ENCODE measurements at places on chromosomes 7 and 10.

GRCh38 chr10:64091897-64092296 lies 570.7 kb downstream of the REEP3 start:
- peak; percentile 52 for DNase-seq

DNA sequence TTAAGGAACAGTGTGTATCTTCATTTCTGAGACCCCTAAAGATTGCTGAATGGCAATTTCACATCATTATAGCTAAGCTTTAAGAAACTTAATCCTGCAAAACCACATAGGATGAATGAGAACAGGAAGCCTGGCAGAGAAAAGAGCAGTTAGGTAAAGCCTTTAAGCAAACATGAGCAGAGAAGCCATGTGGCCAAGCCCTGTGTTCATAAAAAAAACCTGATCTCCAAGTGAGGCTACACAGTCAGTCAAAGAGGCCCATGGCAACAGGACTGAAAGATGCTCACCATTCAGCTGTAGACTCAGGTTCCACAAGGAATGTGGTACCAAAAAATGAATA lies 9.3 kb downstream of the LIPA start:
- no peak for DNase-seq

GRCh38 chr10:27382176-27382575 lies 121.9 kb upstream of the RAB18 start:
- no peak for DNase-seq

- DNase-seq = no peak
Observed at GRCh38 chr7:157652954-157653826, 316.4 kb downstream of the DNAJB6 start.

GRCh38 chr10:14196113-14196512 lies 134.6 kb downstream of the FRMD4A start:
- DNase-seq = no peak

- peak; percentile 89 for DNase-seq
Observed at GRCh38 chr7:123727071-123727837, 21.5 kb downstream of the WASL start.

DNA sequence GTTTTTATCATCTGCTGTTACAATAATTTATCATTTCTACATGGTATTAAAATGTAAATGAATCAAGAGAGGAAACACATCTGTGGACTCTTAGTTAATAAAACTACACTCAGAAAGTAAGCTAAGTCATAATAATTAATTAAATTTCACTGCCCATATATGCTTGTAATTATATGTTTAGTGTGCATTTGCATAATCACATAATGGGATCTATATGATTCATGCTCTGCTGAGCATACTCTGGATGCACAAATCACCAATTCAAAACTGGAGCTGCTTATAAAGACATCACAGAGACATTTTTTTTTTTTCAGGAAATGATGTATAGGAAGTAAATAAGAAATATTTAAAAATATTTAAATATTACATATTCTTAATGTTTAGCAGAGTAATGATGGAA lies 151.6 kb upstream of the STEAP4 start:
- no peak for DNase-seq

- peak; percentile 92 for DNase-seq
Observed at GRCh38 chr10:62095181-62096122, 173.2 kb downstream of the RTKN2 start.

DNA sequence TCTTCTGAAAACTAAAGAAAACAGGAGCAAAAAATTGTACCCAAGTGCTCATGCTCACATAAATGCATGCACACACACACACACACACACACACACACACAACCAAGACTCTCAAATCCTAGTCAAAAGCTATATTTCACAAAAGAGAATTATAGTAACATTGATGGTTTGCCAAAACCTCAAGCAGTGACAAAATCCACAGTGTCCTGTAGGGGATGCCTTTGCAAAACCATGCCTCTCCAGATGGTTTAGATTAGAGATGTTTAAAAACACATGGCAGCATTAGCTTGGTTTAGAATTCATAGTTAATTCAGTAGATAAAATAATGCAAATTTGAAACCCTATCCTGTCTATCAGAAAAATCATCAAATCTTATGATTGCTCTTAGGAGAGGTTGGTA lies 232.2 kb downstream of the DYNC1I1 start:
- peak; percentile 88 for DNase-seq

DNA sequence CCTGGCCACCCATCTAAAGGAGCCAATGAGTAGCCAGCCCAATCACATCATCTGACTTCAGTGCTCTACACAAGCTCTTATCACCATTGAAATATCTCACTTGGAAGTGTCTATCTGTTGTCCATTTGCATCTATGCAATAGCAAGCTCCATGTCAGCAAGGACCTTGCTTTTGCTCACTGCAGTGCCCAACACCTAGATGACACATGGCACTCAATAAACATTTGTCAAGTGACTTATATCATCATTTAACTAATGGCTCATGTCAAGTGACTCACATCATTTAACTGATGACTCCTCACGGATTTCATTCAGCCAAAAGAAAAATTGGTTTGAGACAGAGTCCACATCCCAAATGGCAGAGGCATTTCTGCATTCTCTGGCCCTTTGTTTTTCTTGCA lies 92.9 kb upstream of the ADAM12 start:
- DNase-seq = no peak

DNA sequence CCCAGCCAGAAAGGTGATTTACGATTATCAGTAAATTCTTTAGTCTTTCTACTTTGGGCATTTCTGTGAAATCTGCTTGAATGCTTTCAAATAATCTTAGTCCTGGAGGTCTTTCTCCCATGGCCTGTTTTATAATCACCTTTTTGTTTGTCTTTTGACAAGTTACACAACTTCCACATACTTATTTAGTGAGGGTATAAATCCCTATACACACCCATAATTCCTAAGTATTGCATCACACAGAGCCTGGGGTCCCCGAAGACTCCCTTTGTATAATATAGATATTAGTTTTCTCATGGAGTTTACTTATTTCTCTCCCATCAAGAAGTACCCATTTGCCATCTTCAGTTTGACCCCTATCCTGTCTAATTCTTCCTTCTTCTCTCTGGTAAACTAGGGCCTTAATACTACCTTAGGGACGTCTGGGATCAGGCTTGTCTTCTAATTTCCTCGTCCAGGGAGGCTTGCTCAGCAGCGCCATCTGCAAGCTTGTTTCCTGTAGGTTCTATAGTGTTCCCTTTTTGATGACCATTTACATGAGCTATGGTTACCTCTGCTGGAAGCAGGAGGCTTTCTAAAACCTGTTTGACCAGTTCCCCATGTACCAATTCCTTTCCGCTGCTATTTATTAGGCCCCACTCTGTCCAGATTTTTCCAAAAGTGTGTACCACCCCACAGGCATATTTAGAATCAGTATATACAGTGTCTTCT lies 8.1 kb downstream of the DNAH11 start:
- no peak for DNase-seq

DNA sequence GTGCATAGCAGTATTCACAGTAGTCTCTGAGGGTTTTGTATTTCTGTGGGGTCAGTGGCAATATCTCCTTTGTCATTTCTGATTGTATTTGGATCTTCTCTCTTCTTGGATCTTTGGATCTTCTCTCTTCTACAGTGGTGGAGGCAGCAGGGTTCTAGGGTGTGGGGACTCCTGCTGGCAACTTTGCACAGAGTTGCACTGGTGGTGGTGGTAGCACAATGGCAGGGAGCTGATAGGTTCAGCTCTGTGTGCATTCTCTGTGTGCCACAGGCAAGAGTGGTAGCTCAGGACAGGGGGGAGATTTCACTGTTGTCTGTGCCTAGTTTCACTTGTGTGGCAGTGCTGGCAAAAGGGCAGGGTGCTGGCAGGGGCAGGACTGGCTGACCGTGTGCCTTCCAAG lies 35.1 kb upstream of the PRSS37 start:
- DNase-seq = no peak

DNA sequence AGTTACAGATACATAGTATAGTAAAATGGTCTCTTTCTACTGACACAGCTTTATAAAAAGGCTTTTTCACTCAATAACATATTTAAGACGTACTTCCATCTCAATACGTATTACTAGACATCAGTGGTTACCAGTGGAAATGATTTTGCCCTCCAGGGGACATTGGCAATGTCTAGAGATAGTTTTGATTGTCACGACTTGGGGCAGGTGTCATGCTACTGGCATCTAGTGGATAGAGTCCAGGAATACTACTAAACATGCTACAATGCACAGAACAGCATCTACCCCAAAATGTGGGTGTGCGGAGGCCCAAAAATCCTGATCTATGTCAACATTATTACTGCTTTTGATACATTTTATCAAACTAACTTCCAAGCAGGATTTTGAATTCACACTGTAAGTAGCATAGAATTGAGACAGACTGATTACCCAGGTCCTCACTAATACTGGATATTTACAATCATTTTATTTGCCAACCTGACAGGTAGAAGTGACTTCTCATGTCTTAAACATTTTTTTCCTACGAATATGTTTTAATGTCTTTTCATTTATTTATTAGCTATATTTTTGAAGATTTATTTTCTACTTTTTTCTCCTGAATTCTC lies 53.8 kb downstream of the HGF start:
- peak; percentile 41 for DNase-seq

- DNase-seq = no peak
Observed at GRCh38 chr7:159031135-159031701, 113.4 kb downstream of the VIPR2 start.

GRCh38 chr10:33453081-33454025 lies 118.9 kb upstream of the NRP1 start:
- DNase-seq = peak; percentile 87

GRCh38 chr7:132377015-132377414 lies 199.3 kb downstream of the PLXNA4 start:
- DNase-seq = no peak

GRCh38 chr10:89252225-89252585 lies 630 bp upstream of the LIPA start:
- DNase-seq = no peak

GRCh38 chr7:152129682-152130081 lies 104.2 kb downstream of the GALNT11 start:
- no peak for DNase-seq

GRCh38 chr7:157318015-157318706 lies 18.6 kb upstream of the DNAJB6 start:
- DNase-seq = no peak

DNA sequence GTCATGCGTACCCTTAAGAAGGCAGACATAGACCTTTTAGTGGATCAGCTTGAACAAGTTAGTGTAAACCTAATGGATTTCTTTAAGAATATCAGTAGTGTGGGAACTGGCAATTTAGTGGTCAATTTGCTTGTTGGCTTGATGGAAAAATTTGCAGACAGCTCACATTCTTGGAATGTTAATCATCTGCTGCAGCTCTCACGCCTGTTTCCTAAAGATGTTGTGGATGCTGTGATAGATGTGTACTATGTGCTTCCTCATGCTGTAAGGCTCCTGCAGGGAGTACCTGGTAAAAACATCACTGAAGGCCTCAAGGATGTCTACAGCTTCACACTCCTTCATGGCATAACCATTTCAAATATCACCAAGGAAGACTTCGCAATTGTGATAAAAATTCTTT lies 103.4 kb downstream of the ABCA13 start:
- peak; percentile 51 for DNase-seq

DNA sequence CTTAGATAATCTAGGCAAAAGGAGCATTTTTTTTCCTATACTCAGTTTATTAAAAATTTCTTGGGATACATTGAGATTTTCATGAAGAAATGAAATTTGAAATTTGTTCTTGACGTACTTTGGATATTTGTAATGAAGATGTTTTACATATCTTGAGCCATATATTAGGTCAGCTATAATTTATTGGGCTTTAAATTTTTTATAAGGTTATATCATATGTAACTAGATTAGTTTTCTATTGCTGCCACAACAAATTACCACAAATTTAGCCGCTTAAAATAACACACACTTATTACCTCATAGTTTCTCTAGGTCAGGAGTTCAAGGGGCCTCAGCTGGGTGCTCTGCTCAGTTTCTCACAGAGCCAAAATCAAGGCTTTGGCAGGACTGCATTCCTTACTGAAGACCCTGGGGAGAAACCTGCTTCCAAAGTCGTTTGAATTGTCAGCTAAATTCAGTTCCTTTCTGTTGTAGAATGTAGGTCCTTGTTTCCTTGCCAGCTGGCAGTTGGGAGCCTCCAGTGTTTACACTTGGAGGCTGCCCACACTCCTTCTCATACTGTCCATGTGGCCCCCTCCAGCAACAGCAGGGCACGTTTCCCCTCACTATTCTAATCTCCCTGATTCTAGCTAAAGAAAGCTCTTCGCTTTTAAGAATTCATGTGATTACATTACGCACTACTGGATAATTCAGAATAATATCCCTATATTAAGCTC lies 42.6 kb upstream of the DNAH11 start:
- DNase-seq = no peak

DNA sequence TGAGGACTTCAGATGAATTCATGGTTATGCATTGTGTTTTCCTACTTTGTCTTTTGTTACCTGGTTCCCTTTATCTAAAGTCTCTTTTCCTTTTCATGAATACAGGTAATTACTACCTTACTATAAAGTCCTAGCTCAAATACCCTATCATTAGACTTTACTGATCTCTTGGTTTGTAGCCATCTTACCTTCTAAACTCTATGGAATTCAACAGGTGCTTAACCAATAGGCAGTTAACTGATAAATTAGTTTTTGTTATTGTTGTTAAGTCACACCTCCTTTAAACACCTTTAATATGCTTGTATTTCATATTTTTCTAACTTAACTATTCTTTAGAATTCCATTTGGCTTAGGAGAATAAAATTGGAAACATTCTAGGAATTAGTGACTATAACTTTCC lies 30.7 kb downstream of the PLCE1 start:
- no peak for DNase-seq

- no peak for DNase-seq
Observed at GRCh38 chr7:37369906-37370305, 78.8 kb downstream of the ELMO1 start.

DNA sequence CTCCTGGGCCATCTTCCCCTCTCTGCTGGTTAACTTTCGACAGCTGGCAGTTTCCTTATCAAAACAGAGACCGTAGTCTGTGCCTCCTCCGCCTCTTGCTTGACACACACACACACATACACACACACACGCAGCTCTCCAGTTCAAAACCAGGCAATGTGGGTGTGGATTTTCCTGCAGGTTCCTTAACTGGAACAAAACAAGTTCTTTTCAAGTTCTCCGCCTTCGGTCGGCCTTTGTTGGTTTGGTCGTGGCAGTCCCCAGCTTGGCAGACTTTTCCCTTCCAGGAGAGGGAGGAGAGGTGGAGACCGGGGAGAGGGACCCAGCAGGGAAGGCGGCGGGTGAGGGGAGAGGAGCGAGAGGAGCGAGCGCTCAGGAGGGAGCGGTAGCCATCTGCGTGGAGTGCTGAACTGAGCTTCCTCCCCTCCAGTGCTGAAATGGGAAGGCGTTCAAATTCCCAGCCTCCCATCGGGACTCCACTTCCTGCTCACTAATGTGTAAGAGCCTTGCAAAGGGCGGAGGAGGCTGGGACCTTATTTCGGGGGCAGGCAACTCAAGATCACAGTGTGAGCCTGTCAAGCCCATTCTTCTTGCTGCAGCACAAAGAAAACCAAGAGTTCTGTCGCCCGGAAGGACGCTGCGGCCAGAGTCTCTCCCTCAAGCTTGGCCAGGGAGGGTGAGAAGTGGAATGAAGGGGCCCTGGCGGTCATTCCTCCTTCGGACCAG lies 120.6 kb downstream of the PRPF18 start:
- DNase-seq = peak; percentile 95
